ENCODE measurements at places on chromosomes 3 and 15.
A peak's percentile ranks its signal among the peaks of the same experiment; 100 is the strongest.

GRCh38 chr3:40096661-40097111, 212.8 kb upstream of the EIF1B start:
- no peak for DNase-seq

DNA sequence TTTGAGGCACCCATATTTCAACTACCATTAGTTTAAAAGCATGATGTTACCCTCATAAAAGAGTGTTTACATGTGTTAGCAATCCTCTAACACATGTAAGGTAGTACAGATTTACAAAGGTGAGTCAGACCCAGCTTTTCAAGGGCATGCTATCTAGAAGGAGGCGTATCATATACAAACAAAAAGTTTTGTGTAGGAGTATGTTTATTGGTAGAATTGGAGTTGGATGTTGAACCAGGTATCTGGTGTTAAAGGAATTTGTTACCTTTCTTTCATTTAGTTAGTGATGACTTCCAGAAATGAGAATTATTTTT, 2.4 kb downstream of the HACD3 start:
- no peak for DNase-seq

DNA sequence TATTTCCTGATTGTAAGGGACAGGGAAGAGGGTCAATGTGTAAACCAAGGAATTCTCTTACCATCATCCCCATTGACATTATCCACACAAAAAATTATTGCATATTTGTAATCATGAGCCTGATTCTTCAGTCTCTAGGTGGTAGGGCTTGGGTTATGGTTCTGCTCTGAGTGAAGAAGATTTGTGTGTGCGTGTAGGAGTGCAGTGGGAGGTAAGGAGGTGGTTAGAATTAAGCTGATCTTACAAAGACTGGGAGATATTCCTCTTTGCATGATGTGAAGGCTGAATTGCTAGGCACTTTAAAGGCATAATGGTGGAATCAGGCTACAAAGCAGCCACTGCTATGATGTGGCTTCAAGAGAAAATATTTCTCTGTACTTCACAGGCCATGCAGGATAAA, 23.0 kb upstream of the MINDY4B start:
- DNase-seq = no peak

DNA sequence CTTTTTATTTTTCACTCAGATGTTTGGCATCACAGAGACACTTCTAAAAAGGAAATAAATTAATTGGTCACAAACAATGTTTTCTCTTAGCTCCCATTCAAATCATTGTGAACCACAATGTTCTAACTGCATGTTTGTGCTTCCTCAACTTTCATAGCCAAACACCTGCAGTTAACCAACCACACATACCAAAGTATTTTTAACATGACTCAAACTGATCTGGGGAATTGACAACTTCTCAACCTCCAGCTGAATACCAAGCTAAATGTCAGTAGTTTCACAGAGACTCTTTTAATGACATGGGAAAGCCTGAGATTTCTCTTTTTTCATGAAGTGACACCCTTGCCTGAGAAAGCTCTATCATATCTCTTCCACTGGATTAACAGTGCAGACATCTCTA, 217.9 kb upstream of the MME start:
- DNase-seq = peak; percentile 57

GRCh38 chr3:118207271-118207670, 827.4 kb downstream of the IGSF11 start:
- DNase-seq = no peak

GRCh38 chr3:62335196-62335595, 38.2 kb downstream of the FEZF2 start:
- no peak for DNase-seq

- DNase-seq = no peak
Observed at GRCh38 chr15:101560722-101561583, 71.4 kb upstream of the PCSK6 start.

GRCh38 chr15:51189669-51190385, 95.1 kb upstream of the TNFAIP8L3 start:
- no peak for DNase-seq

DNA sequence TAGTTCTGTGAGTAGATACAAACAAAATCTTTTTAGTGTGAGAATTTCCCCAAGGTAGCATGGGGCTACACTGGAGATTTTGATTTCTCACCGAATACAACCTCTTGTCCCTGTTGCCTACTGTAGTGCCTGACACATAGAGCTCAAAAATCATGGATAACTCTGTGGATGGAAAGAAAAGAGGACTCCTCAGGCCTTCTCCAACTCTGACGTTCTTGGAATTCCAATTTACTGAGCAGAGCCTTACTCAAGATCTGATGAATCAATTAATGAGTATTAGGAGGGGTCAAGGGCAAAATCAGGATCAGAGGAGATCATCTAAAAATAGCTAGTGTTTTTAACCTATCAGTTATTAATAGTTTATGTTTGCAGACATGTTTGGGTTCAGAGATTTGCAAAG, 46.7 kb upstream of the PYDC2 start:
- DNase-seq = no peak

DNA sequence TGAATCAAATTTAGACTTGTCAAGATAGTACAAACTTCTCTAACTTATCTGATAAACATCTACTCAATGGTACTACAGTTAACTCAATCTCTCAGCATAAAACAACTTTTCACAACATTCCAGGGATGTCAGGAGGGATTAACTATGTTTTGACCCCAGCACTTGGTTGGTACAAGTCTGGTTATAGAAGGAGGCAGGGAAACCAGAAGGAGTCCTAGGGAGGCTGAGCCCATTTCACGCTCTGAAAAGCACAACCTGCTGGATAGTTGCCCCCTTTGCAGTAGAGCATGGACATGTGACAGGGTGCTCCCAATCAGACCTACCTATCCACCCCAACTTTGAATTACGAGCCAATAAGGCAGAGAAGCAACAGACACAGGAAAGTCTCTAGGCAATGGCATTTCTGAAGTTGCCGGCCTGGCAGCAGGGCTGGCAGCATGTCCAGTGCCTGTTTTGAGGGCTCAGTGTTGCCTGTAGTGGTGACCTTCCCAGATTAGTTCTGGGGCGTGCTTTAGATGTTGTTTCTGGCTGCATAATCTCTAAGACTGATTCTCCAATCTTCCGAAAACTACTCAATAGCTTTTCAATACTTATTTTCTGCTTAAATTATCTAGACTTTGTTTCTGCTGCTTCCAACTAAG, 8.2 kb downstream of the ANKUB1 start:
- no peak for DNase-seq
